Stimulated activated naive CD8-positive, alpha-beta T cell treated with anti-CD3 and anti-CD28 coated beads, Interleukin-15, Interleukin-2, amounts not matched to agents 100 U/mL and 50 U/mL, for 24 hours (primary cell): ENCODE measurements at places on chromosomes 16 and 17.

GRCh38 chr16:89373355-89374110 lies 116.8 kb downstream of the ANKRD11 start:
- no peak for DNase-seq

- no peak for DNase-seq
Observed at GRCh38 chr17:44006272-44006597, 1.8 kb downstream of the NAGS start.

GRCh38 chr17:40355123-40355803 lies 9.3 kb downstream of the GJD3 start:
- peak; percentile 90 for DNase-seq

DNA sequence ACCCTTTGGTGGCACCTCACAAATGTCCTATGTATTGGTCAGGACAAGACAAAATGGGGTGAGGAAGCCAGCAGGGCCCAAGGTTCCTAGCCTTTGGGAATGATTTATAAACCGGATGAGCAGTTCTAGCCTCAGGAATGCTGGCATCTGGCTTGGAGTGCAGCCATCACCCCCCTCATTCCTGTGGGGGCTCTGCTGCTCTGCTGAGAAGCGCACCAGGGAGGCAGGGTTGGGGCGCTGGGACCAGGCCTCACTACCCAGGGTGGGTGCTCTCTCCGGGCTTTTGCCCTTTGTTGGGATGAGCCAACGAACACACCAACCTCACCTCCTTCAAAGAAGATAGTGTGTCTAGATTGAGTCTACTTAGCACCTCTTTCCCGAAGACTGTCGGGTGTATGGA lies 39.2 kb downstream of the TMEM11 start:
- DNase-seq = no peak
